ENCODE measurements at places on chromosomes 3 and 15.

- DNase-seq, result peak; percentile 86
These were observed 68.4 kb upstream of the CHRNB4 start for GRCh38 chr15:78709263-78709882.

GRCh38 chr15:99053380-99054024 lies 45.9 kb upstream of the PGPEP1L start:
- no peak for DNase-seq

GRCh38 chr15:101499863-101500713 lies 10.6 kb upstream of the PCSK6 start:
- DNase-seq, result no peak

DNA sequence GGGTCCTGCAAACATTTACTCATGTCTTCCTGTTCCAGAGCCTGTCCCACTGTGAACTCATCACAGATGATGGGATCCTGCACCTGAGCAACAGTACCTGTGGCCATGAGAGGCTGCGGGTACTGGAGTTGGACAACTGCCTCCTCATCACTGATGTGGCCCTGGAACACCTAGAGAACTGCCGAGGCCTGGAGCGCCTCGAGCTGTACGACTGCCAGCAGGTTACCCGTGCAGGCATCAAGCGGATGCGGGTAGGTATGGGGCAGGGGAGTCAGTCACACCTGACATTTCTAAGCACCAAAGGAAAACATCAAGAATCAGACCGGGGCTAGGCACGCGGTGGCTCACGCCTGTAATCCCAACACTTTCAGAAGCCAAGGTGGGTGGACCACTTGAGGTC lies 56.3 kb downstream of the UBP1 start:
- no peak for DNase-seq

DNA sequence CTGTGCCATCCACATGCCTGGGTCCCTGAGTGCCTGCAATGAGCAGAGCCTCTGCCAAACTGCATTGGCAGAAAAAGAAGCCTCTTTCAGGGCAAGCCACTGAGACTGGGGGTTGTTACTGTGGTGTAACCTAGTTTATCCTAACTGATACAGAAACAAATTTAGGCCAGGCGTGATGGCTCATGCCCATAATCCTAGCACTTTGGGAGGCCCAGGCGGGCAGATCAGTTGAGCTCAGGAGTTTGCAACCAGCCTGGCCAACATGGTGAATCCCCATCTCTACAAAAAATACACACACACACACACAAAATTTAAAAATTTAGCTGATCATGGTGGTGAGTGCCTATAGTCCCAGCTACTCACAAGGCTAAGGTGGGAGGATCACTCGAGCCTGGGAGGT lies 221.6 kb downstream of the TBC1D2B start:
- DNase-seq, result no peak

DNA sequence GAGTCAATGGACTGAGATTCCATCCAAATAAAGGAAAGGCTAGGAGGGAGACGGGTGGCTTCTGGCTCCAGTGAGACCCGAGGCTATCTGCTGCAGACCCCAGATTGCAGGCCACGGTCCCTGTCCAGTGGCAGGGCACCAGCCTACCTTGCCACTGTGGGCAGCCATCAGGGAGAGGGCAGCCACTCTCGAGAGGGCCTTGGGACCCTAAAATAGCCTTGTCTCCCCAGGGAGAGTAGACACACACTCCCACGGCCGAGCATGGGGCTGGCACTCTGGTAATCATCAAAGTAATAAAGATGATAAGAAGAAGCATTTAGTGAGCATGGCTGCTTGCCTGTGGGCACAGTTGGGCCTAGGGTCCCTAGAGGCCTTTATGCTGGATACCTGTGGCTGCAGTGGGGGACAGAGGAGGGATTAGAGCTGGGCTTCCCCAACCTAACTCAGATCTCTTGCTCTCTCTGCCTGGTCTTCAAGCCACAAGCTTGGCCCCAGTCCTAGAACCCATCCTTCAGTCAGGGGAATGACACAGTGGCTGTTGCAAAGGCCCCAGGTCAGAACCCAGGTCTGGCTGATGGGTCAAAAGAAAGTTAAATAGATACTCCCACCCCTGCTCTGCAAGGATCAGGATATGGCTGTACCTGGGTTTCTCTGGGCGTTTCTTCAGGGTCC lies 9.2 kb upstream of the VIPR1 start:
- no peak for DNase-seq

DNA sequence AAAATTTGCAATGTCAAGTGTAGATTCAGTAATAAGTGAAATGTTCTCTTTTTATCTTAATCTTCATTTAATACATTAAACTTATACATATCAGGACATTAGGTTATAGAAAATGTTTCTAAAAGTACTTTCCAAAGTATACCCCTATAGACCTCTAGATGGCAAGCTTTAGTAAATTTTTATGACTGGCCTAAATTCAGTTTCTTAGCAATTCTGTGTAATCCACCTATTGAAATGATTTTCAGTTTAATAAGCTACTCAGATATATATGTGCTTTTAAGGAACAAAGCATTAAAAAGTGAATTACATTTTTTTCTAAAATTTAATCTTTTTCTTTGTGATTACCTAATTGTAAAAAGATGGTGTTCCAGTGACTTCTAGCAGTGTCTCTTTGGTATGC lies 342.2 kb downstream of the GBE1 start:
- peak; percentile 9 for DNase-seq

- DNase-seq, result no peak
These were observed 813.6 kb upstream of the ALCAM start for GRCh38 chr3:104553121-104553520.

- DNase-seq, result no peak
These were observed 57.8 kb upstream of the SUCLG2 start for GRCh38 chr3:67712259-67712658.

GRCh38 chr3:38454884-38455638 lies 1.4 kb downstream of the ACVR2B start:
- DNase-seq, result peak; percentile 83

DNA sequence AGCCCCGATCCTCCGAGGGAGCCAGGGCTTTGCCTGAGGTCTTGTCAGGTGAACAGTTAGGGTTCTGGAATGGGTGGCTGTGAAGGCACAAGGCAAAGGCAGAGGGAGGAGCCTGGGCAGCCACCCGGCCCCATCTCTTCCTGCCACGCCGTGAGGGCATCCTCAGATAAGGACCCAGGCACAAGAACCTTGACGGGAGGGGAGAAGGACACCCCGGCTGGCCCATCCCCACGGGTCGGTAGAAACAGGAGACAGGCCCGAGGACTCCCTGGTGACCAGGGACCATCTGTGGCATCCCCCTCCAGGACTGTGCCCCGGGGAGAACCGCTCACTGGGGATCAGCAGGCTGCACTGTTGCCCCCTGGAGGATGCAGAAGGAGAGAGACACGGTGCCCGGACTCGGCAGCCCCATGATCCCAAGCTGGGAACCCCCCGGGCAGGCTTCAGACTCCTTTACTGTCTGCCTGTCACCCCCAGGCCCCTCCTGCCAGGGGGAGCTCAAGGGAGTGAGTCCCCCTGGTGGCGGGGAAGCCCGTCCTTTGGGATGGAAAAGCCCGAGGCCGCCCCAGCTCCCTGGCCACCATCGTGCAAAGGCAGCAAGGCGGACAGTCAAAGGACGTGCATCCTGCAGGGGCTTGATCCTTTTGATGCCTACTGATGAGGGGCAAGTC lies 12.3 kb upstream of the PCSK6 start:
- peak; percentile 93 for DNase-seq

GRCh38 chr15:61621865-61622264 lies 392.8 kb upstream of the RORA start:
- DNase-seq, result no peak

DNA sequence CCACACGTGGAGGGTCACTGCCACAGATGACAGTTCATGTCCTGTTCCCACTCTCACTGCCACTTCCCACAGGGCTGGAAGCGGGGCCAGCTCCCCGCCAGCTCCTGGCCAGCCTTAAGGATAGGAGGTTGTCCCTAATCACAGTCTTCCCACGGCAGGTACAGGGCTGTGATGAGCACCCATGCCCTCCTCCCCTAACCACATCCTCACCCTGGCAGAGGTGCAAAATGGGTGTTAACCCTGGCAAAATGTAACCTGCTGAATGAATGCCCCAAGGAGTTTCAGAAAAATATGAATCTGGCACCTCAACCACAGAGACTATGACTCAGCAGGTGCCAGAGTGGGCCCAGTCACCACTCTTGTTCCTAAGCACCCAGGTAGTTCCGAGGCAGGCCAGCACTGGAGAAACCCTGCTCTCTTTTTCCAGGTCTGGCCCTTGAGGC lies 185.1 kb upstream of the TPM1 start:
- DNase-seq, result no peak

GRCh38 chr15:61081027-61081322 lies 148.1 kb downstream of the RORA start:
- DNase-seq, result no peak

DNA sequence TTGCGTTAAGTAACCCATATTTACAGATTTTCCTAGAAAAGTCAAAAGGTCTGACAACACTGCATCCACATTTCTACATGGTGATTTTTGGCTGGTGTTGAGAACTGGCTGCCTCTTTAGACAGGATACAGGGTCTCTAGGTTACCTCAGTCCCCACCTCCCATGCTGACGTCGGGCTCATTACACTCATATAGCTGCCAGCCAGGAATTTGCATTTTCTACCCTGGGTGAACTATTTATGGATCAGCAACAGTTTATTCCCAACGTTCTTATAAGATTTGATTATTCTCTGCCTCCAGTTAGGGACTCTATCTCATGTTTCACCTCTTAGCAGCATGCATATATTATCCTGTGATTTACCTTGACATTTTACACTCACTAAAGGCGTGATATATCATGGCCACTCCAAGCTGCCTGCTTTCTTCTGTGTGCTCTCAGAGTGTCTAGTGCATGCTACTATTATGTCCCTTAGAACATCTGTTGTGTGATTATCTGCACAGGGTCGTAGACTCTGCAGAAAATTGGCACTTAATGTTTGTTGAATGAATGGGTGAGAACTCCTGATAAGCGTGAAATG lies 49.0 kb downstream of the CLDN11 start:
- DNase-seq, result no peak

DNA sequence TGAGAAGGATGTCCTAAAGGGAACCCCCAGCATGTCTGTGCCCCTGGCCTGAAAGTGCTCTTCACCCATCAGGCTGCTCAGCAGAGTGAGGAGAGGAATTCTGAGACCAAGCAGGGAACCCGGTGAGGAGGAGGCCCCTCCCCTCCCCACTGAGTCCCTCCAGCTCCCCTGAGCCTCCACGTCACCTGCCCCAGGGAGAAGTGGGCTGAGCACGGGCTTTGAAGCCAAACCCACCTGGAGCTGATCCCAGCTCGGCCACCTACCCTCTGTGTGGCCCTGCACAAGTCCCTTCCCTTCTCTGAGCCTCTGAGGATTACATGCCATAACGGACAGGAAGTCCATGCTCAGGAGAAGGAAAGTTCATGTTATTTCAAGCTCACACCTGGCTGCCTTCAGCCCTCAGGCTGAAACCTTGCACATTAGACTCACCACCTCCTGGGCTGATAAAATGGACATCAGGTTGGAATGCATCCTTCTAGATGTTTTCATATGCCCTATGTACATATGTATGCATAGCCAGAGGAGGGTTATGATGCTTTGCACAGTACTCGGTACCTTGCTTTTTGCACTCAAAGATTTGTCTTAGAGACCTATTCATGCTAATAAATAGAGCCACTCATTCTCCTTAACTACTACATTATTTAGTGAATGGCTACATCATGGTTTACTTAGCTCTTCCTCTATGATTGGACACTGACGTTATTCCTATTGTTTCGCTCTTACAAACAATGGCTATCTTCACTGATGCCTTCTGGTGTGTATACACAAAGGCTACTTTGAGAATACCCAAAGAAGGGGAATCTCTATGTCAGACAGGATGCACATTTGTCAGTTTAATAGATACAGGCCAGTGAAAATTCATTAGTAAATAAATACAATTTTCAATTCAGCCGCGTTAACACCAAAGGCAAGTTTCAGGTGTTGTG lies 31.6 kb upstream of the GATA2 start:
- DNase-seq, result no peak

DNA sequence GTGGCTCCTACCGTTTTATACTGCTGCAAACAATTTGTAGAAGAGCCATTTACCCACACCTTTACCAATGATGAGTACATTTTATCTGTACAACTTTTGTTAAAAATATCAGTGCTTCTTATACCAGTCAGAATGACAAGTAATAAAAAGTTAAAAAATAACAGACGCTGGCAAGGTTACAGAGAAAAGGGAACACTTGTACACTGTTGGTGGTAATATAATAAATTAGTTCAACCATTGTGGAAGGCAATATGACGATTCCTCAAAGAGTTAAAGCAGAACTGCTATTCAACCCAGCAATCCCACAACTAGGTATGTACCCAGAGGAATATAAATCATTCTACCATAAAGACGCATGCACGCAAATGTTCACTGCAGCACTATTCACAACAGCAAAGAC lies 51.9 kb downstream of the ARRDC4 start:
- no peak for DNase-seq

DNA sequence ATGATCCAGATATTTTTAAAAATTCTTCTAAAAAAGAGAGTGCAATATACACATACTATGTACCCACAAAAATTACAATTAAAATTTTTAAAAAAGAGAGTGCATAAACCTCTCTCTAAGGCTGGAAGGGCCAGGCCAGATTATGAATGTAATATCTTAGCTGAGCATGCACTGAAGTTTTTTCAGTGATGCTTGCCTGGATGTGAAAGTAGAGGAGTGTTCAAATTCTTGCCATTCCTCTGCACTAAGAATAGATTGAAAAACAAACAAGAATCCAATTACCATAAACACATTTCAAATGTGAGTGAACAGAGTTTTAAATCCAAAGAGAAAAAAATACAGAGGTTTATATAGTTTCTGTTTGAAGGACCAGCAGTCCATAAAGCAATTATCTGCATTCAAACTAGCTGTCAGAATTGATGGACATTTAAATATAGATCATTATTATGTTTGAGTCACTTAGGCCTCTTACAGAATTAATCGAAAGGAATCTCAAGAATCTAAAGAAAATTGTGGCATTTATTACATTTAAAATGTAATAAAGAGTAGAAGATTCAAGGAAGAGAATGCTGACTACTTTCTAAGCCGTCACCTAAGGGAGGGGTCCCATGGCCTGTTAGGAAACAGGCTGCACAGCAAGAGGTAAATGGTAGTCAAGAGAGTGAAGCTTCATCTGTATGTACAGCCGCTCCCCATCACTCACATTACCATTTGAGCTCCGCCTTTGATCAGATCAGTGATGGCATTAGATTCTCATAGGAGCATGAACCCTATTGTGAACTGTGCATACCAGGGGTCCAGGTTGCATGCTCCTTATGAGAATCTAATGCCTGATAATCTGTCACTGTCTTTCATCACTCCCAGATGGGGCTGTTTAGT lies 159.3 kb upstream of the MDFIC2 start:
- no peak for DNase-seq

- no peak for DNase-seq
These were observed 19.0 kb downstream of the FAN1 start for GRCh38 chr15:30922480-30923311.

- no peak for DNase-seq
These were observed 29.2 kb upstream of the IGDCC4 start for GRCh38 chr15:65451989-65452388.

DNA sequence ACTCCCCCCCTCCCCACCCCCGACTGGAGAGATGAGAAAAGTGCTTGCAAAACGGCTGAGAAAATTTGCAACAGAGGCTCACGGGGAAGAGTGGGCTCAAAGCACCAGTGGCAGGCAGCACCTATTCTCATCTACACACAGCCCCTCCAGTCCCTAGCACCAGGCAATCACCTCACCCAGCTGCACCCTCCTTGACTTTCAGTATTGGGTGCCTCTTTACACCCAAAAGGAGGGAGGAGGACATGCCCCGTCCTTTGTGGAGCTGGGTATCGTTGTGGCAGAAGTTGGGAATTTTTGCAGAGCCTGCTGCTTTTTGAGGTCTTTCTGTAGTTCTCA lies 182.8 kb upstream of the TOPAZ1 start:
- no peak for DNase-seq
